Astrocyte (in vitro differentiated cells and primary cell): ENCODE measurements at places on chromosomes 5 and 9. TPM values are rescaled to one million over a fixed set of nuclear protein-coding genes. Genes with fewer than 3 reads are reported as not detected.

GRCh38 chr5:37720550-37720952 is 119.3 kb downstream of the GDNF start:
- no peak overlapping the region for H3K4me3 ChIP-seq
- H3K4me1 ChIP-seq = peaks cover 62% of the 10 kb centered on the region
- H3K27ac ChIP-seq = no peak overlapping the region
- H3K27me3 ChIP-seq = no peaks in the 10 kb centered on the region

DNA sequence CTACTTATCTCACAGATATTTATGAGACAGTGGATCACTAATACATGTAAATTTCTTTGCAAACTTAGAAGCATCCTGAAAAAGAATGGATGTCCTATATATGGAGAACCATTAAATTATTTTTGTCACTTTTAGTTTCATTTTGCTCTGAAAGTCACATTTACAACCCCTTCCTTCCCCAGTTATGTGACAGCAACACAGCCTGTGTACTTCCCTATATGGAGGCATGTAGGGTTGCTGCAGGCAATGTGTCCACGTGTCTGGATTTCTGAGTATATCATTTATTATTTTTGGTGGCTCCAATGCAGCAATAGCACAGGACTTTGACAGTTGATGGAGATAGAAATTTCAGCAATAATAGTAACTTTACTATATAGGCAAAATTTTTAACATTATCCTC is 156.4 kb downstream of the ST8SIA4 start:
- no peak overlapping the region for H3K4me3 ChIP-seq
- H3K4me1 ChIP-seq = no peaks in the 10 kb centered on the region
- no peak for DNase-seq

CTNND2 gene
- total RNA-seq = 3.1 and 4.5 TPM in 2 replicates

GRCh38 chr9:1049641-1050040 is 516 bp upstream of the DMRT2 start:
- no peak overlapping the region for H3K4me3 ChIP-seq
- H3K36me3 ChIP-seq = no peaks in the 10 kb centered on the region
- no peak overlapping the region for H3K27ac ChIP-seq
- DNase-seq = no peak

DNA sequence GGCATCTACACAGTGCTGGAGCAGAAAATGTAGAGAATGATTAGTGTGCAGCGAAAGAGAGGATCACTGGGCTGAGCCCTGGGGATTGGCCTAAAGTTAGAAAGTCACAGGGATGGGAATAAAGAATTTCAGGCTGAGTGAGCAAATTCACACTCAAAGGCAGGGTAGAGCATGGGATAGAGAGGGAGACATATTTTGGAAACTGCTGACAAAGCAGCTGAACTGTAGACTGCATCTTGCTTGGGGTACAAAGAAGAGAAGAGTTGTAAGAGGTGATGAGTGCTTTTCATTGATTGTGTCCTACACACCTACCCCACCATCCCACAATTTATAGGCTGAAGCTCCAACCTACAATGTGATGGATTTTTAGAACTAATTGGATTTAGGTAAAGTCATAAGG is 677.8 kb downstream of the TAF11L14 start:
- H3K27me3 ChIP-seq = no peaks in the 10 kb centered on the region
- no peak for DNase-seq
- no peak overlapping the region for H3K4me3 ChIP-seq
- H3K36me3 ChIP-seq = no peaks in the 10 kb centered on the region
- no peaks in the 10 kb centered on the region for H3K4me1 ChIP-seq
- H3K27ac ChIP-seq = no peak overlapping the region

- H3K27me3 ChIP-seq = no peaks in the 10 kb centered on the region
- H3K4me1 ChIP-seq = no peaks in the 10 kb centered on the region
- H3K36me3 ChIP-seq = no peaks in the 10 kb centered on the region
- H3K4me3 ChIP-seq = no peak overlapping the region
Measured at GRCh38 chr5:100566382-100567141, 31.4 kb downstream of the FAM174A start.

- no peaks in the 10 kb centered on the region for H3K27me3 ChIP-seq
- H3K36me3 ChIP-seq = no peaks in the 10 kb centered on the region
- no peaks in the 10 kb centered on the region for H3K4me1 ChIP-seq
- DNase-seq = no peak
- no peak overlapping the region for H3K4me3 ChIP-seq
Measured at GRCh38 chr5:2832394-2832793, 80.9 kb upstream of the IRX2 start.

APBA1 gene
- total RNA-seq = 4.5 and 5.9 TPM in 2 replicates

DNA sequence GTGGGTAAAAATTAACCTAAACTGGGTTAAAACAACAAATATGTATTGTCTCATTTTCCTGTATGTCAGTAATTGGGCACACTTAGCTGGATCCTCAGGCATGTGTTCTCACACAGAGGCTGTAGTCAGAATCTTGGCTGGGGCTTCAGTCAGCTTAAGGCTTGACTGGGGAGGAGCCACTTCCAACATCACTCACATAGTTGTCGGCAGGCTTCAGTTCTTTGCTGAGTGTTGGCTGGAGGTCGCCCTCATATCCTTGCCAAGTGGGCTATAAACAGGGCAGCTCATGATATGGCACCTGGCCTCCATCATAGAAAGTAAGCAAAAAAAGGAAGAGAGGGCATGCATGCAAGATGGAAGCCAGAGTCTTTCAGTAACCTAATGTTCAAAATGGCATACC is 173.0 kb downstream of the GIN1 start:
- DNase-seq = no peak
- H3K27me3 ChIP-seq = no peaks in the 10 kb centered on the region
- H3K4me3 ChIP-seq = no peak overlapping the region
- H3K27ac ChIP-seq = no peak overlapping the region
- H3K4me1 ChIP-seq = no peaks in the 10 kb centered on the region

DNA sequence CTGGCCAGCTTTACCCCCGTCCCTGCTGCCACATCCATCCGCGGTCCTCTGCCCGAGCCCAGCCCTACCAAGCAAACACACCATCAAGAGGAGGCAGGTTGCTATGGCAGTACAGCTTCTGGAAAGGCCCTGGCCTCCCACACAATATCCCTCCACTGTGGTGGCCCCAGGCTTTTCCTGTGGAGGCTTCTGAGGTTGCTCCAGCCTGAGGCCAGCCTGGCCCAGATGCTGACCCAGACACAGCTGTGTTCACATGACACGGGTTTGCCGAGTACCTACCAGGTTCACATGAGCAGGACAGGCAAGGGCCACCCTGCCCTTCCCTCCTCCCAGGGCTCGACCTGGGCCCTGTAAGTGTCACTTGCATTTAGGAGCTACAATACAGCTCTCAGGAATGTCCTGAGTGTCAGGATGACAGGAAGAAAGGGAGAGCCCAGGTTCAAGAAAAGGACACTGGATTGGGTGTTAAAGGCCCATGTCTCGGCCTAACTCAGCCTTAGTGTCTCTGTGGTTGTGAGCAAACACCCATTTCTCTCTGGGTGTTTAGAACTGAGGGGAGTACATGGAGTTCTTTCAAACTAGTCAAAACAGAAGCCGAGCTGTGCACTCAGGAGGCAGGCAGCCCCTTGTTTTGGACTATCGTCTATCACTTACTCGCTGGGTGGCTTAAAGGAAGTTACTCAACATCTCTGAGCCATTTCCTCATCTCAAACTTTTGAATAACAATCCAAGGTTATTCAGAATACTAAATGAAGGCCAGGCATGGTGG is 40.2 kb downstream of the NAIF1 start:
- no peaks in the 10 kb centered on the region for H3K36me3 ChIP-seq
- no peak for DNase-seq
- no peak overlapping the region for H3K27ac ChIP-seq
- H3K4me3 ChIP-seq = no peak overlapping the region

GRCh38 chr5:171989946-171990712 is 16.3 kb downstream of the FBXW11 start:
- H3K27me3 ChIP-seq = no peaks in the 10 kb centered on the region
- H3K36me3 ChIP-seq = peaks cover 3% of the 10 kb centered on the region
- DNase-seq = no peak
- H3K4me1 ChIP-seq = peaks cover 9% of the 10 kb centered on the region
- H3K27ac ChIP-seq = no peak overlapping the region

C5orf46 gene
- 22.6 and 32.3 TPM in 2 replicates for total RNA-seq

- H3K4me3 ChIP-seq = no peak overlapping the region
- DNase-seq = no peak
- peaks cover 12% of the 10 kb centered on the region for H3K4me1 ChIP-seq
Measured at GRCh38 chr9:92761686-92762085, 2.9 kb downstream of the BICD2 start.

GRCh38 chr5:93330506-93330905 is 250.5 kb downstream of the NR2F1-AS1 start:
- H3K4me3 ChIP-seq = no peak overlapping the region
- no peaks in the 10 kb centered on the region for H3K36me3 ChIP-seq
- H3K27me3 ChIP-seq = no peaks in the 10 kb centered on the region

RPL12 gene
- total RNA-seq = 1,037 and 1,189 TPM in 2 replicates

GRCh38 chr5:80569961-80570786 is at the start of gene ANKRD34B:
Gene ANKRD34B, minus strand, starts transcription at chr5:80570280. Its CDS starts 10,261 bp downstream, at chr5:80560019.
- no peak within 1 kb of the TSS for H3K27ac ChIP-seq
- DNase-seq = no peak
- H3K4me3 ChIP-seq = peak within 1 kb of the TSS; percentile 33
- peaks cover 25% of the 10 kb centered on the region for H3K27me3 ChIP-seq
- H3K36me3 ChIP-seq = no peaks in the 10 kb centered on the region

DNA sequence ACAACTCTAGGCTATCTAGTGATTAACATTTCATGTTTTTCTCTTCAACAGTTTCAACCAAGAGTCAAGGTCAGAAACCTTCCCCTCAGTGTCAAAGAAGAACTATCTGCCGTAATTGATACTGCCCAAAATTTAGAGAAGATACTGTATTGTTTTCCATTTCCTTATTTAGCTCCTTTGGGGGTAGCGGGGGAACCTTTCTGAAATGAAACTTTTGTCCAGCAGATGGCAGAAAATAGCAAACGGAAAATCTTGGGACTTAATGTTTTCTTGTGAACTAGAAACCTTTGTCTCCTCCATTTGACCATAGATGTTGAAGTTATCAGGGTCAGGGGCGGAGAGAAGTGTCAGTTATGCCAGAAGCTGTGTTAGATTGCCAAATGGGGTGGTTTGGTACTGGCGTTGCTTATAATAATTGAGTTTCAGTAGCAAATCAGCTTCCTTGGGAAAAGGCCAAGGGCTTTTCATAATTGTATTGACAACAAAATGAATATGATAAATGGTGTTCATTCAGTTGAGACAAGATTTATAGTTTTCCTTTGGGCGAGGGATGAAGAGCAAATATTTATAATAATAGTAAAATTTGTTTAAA is 101.7 kb upstream of the TLX3 start:
- no peak overlapping the region for H3K27ac ChIP-seq
- DNase-seq = peak; percentile 4
- H3K36me3 ChIP-seq = no peaks in the 10 kb centered on the region
- H3K27me3 ChIP-seq = no peaks in the 10 kb centered on the region
- no peak overlapping the region for H3K4me3 ChIP-seq
- no peaks in the 10 kb centered on the region for H3K4me1 ChIP-seq

DNA sequence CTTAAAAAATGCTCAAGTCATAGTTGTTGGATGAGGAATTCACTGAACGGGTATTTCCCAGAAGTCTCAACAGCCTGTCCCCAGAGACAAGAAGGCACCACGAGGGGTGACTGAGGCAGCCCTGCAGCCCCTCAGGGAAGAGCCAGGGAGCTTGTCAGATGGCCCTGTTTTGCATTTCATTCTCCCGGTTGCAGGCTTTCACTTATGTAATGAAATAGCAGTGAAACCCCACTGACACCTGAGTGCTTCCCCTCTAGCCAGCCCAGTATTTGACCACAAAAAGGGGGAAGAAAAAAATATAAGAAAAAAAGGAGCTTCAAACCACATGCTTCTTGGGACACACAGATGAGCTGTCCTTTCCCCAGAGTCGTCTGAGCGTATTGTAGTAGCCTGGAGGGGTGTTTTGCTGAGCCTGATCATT is 75.3 kb upstream of the IL12B start:
- H3K27ac ChIP-seq = no peak overlapping the region
- no peak overlapping the region for H3K4me3 ChIP-seq
- peaks cover 2% of the 10 kb centered on the region for H3K27me3 ChIP-seq
- no peak for DNase-seq
- H3K36me3 ChIP-seq = no peaks in the 10 kb centered on the region

TMOD1 gene
- total RNA-seq = 0.24 and 0.48 TPM in 2 replicates

FBLL1 gene
- 3.3 and 4.5 TPM in 2 replicates for total RNA-seq

- H3K27ac ChIP-seq = no peak overlapping the region
- H3K27me3 ChIP-seq = no peaks in the 10 kb centered on the region
- DNase-seq = no peak
- H3K4me3 ChIP-seq = no peak overlapping the region
- H3K4me1 ChIP-seq = no peaks in the 10 kb centered on the region
- no peaks in the 10 kb centered on the region for H3K36me3 ChIP-seq
Measured at GRCh38 chr9:68728731-68729130, 23.7 kb downstream of the PIP5K1B start.

- peak; percentile 76 for DNase-seq
- H3K36me3 ChIP-seq = peaks cover 14% of the 10 kb centered on the region
- H3K4me3 ChIP-seq = no peak overlapping the region
Measured at GRCh38 chr5:78633700-78634099, 14.9 kb downstream of the LHFPL2 start.

DNA sequence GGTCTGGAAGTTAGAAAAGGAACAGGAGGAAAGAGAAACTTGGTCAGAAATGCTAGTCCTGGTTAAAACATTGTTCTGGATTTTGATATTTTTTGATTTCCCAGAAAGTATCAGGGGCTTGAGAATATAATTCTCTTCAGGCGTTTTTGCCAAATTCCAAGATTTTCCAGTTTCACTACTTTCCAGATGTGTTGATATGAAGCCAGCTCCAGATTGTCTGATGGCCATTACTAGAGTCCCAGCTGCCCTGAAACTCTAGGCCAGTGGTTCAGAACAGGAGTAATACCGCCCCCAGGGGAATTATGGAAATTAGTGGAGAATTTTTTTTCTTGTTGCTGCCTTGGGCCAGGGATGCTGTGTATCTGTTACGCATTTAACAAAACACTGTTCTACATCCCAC is 88.6 kb downstream of the KCNN2 start:
- peaks cover 2% of the 10 kb centered on the region for H3K27me3 ChIP-seq
- no peaks in the 10 kb centered on the region for H3K4me1 ChIP-seq
- H3K4me3 ChIP-seq = no peak overlapping the region
- H3K36me3 ChIP-seq = no peaks in the 10 kb centered on the region
- H3K27ac ChIP-seq = no peak overlapping the region

GRCh38 chr5:81506900-81507588 is 113.1 kb upstream of the ACOT12 start:
- H3K4me3 ChIP-seq = no peak overlapping the region
- no peak overlapping the region for H3K27ac ChIP-seq
- no peaks in the 10 kb centered on the region for H3K36me3 ChIP-seq

SCGB3A2 gene
- 0.59 and 0.82 TPM in 2 replicates for total RNA-seq

DNA sequence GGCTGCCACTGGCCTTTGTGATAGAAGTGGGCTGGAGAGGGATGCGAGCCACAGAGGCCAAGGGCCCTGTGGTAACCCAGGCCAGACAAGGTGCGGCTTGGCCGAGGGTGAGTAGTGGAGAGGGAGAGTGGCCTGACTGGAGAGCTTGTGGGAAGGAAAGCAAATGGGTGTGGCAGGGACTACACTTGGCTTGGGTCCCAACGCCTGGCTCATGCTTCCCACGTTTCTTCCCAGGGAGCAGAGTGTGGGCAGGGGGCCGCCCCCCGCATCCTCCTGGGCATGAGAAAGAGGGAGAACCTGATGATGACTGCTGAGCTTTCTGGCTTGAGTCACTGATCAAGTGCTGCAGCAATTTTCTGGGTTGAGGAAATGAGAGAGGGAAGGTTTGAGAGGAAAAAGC is 95.7 kb downstream of the ANKH start:
- H3K36me3 ChIP-seq = no peaks in the 10 kb centered on the region
- DNase-seq = peak; percentile 76
- no peaks in the 10 kb centered on the region for H3K4me1 ChIP-seq
- no peaks in the 10 kb centered on the region for H3K27me3 ChIP-seq
- H3K4me3 ChIP-seq = no peak overlapping the region
